ENCODE measurements at places on chromosomes 6 and 20. TPM values are rescaled to one million over a fixed set of nuclear protein-coding genes. Genes with fewer than 3 reads are reported as not detected.
A peak's percentile ranks its signal among the peaks of the same experiment; 100 is the strongest.

ENPP4 gene
- 6.8 TPM for total RNA-seq

- no peaks in the 10 kb centered on the region for H3K36me3 ChIP-seq
- H3K4me1 ChIP-seq, result no peaks in the 10 kb centered on the region
- no peak for DNase-seq
- no peak overlapping the region for H3K4me3 ChIP-seq
- no peaks in the 10 kb centered on the region for H3K27me3 ChIP-seq
Measured at GRCh38 chr6:110524305-110524704, 47.9 kb upstream of the SLC22A16 start.

- H3K4me1 ChIP-seq, result no peaks in the 10 kb centered on the region
- H3K27ac ChIP-seq, result no peak overlapping the region
- no peak overlapping the region for H3K4me3 ChIP-seq
- DNase-seq, result peak; percentile 18
- H3K27me3 ChIP-seq, result no peaks in the 10 kb centered on the region
Measured at GRCh38 chr20:10076126-10077080, 41.6 kb downstream of the ANKEF1 start.

GRCh38 chr6:122098201-122098678 lies 301.2 kb upstream of the HSF2 start:
- no peaks in the 10 kb centered on the region for H3K36me3 ChIP-seq
- no peak for DNase-seq
- H3K4me3 ChIP-seq, result no peak overlapping the region
- no peaks in the 10 kb centered on the region for H3K27me3 ChIP-seq
- no peaks in the 10 kb centered on the region for H3K4me1 ChIP-seq
- H3K27ac ChIP-seq, result no peak overlapping the region

DNA sequence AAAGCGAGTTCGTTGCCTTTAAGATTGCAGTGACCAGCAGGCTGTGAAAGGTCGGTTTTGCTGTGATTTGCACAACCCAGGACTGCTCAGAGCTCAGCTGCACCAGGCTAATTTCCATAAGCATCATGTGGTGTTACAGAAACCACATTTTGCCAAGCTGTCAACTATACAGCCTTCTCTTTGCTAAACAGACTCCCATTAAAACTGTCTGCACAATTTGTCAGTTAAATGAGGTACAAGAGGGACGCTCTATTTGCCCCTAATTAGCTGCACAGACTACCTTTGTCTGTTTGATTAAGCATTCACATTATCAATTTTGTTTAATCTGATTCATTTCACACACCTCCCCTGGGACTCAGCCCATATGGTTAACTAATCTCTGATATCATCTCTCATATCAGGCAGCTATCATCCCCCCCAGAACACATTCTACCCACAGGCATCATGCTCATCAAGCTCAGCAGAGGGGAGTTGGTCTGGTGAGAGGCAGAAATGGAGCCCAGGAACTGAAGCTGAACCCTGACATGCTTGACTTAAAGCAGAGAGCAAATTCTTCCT lies 62.1 kb downstream of the OLIG3 start:
- no peak overlapping the region for H3K27ac ChIP-seq
- H3K27me3 ChIP-seq, result no peaks in the 10 kb centered on the region
- DNase-seq, result no peak
- H3K4me1 ChIP-seq, result no peaks in the 10 kb centered on the region

Measured in uterus (tissue), 4 donors.